ENCODE measurements at places on chromosomes 12 and 14.

- DNase-seq, result no peak
Observed at GRCh38 chr12:46332260-46332659, 40.3 kb downstream of the SLC38A2 start.

- no peak for DNase-seq
Observed at GRCh38 chr14:67586369-67586768, 13.7 kb downstream of the PIGH start.

GRCh38 chr12:23781118-23781517, 168.4 kb downstream of the SOX5 start:
- no peak for DNase-seq

DNA sequence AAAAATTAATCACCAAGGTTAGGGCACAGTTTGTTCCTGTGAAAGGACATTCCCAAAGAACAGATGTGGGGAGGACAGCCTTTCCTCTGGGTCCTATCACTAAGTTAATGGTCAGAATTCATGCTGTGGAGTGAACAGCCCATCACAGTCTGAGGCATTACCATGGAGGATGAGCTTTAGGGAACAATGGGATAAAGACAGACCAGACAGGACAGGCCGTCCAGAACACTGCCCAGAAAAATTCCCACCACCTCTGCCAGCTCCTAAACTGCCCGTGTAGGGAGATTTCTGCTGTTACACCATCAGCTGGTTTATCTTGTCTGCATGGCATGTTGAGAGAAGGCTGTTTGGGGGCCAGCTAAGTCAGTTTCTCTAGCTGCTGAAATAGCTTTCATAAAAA, 49.6 kb upstream of the IFNG-AS1 start:
- DNase-seq, result no peak

DNA sequence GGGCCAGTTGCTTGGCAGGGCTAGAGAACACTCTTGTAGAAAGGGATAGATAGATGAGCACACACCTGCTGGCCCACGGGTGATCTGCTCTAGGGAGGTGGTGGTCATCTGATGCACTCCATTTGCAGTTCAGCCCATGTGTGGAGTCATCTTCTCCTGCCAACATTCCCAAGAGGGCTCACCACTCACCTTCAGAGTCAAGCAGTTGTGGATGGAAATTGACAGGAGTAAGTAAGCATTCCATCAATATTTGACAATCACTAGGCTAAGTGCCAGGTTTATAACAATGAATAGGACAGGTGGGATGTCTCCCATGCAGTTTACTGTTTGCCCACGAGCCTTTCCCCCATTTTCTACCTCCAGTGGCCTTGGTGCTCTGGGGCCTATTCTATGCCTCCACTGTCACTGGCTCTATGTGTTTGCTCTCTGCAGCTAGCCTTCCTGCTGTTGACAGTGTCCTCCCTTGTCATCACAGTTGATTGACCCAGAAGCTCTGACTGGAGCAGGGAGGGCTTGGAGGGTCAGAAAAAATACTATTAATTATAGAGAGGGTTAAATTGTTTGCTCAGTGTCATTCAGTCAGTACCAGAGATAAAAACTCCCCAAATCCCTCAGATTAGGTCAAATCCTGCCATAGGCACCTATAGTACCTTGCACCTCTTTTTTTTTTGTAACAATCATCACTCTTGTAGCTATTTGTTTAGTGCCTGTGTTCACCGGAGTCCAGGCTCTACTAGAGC, 134.6 kb upstream of the PZP start:
- DNase-seq, result no peak

DNA sequence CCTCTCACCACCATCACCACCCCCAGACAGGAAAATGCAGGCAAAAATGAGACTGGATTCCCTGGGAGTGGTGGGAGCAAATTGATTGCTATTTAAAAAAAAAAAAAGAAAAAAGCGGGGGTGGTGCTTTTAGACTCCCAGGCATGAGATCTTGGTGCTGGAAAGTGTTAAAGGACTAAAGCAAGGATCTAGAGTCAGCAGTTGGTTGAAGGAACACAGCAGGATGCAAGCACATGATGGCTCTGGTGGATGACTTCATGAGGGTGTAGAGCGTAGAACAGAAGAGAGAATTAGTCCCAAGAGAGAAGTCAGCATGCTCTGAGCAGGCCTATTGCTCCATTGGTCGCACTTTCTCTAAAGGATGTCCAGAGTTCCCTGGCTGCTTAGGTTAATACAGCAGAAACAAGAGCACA, 183.8 kb upstream of the HMGA2 start:
- no peak for DNase-seq

GRCh38 chr12:2673966-2674810, 120.6 kb upstream of the FKBP4 start:
- no peak for DNase-seq

DNA sequence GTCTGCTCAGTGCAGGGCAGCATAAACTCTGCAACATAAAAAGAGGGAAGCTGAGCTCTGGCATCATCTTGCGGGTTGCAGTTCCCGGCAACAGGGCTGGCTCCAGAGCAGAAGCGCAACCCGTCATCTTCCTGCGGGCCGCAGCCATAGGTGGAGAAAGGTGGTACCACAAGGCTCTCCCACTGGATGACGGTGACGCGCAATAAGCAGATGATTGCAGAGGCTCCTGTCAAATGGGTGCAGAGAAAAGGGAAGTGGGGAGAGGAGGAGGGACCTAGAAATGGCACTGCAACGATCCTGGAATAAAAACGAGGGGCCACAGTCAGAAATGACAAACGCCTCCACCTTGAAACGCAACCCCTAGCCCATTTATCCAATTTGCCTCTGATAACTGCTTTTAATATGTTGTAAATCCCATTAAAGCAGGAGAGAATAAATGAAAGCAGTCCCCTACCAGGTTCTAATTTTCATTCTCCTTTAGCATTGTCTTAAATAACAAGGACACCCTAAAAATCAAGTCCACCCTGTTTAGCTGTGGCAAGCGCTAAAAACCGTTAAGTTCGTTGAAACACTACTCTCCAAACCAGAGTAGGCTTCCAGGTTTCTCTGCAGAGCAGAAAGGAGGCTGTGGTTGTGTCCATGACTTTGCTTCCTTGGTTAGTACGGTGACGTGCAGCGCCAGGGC, 30.9 kb upstream of the TUBA1C start:
- peak; percentile 22 for DNase-seq

DNA sequence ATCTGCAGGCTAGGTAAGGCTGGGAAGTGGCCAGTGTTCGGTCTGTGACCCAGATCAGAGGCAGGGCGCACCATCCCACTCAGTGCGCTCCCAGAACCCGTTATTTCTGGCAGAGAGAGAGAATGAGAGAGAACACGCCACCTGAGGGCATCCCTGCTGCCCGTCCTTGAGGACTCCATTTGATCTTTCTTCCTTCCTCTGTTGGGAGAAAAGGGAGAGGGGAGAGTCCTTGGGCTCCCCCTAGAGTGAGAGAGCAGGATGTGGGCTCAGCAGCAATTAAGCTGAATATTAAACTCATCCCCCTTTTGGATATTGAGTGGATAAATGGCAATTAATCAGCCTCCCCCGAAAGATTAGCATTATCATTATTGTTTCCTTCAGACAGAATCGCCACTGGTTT, 70.6 kb downstream of the IFT43 start:
- DNase-seq, result no peak

GRCh38 chr12:77893918-77894317, 63.2 kb downstream of the NAV3 start:
- DNase-seq, result no peak

DNA sequence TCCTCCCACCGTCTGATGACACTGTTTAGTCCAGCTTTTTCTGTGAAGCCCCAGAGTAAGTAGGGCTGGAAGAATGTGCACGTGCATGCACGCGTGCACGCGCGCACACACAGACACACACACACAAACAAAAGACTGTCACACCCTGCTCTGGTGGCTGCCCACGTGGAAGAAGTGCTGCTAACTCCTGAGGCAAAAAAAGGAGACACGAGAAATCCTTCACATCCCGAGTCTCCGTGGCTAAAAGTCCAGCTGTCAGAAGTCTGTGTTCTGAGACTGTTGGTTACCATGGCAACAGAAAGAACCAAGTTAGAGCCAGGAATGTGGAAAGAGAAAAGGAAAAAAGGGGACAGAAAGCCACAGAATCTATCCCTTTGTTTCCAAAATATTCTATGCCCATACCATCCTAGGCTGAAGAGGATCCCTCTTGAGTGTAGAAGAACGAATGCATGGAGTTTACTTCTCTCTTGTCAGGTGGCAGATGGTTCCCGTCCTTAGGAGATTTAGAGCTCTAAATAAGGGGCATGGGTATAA, 1.6 kb upstream of the C12orf71 start:
- DNase-seq, result no peak

DNA sequence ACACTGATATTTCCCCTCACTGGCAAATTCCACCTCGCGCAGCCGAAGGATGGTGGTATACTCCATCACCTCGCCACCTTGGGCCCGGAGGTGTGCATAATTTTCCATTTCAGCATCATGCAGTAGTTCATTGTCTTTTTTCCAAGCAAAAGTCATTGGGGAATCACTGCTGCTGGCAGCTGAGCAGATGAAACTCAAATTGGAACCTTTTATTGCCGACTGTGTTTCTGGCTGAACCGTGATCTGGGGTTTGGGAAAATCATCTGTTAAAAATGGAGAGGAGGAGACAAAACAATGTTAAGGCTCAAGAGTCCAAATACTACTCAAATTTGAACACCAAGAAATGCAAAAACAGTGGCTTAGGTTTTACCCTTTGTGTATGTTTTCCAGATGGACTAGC, 39.7 kb downstream of the LRIG3 start:
- no peak for DNase-seq

- peak; percentile 22 for DNase-seq
Observed at GRCh38 chr14:35818346-35819115, 7.6 kb upstream of the BRMS1L start.

DNA sequence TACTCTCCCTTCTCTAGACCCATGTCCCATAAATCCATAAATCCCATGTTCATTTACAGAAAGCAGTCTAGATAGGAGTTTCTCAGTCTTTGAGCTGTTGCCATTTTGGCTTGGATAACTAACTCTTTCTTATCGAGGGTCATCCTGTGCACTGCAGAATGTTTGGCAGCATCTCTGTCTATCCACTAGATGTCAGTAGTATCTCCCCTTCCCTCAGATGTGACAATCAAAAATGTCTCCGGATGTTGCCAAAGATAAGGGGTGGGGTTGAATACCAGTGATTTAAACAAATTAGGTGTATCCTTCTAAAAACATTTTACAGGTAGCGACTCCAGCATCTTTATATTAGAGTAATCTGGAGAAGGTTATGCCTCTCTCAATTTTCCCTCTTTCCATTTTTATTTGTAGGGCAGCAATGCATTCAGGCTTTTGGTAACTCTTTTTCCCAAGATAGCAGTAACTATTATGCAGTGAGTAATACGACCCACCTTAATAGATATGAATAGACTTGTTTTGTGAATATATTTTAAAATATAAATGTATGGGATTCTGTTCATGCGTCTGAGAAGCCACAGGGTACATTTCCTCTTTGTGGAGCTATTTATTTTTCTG, 100.7 kb downstream of the LRRK2 start:
- DNase-seq, result no peak

DNA sequence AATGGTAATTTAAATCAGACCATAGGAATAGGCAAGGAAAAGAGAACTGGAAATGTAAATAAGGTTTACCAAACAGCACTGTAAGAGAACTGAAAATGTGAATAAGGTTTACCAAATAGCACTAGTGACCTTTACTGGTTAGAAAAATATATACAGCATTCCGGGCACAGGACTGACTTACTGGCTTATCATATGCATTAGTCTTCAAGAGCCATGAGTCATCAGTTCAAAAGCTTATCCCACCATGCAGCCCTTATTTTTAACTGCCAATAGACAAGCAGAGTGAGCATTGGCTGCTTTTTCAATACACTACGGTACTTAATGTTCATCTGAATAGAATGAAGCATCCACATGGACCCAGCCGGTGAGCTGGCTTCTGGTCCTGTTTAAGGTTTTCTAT, 13.0 kb upstream of the NELL2 start:
- no peak for DNase-seq

DNA sequence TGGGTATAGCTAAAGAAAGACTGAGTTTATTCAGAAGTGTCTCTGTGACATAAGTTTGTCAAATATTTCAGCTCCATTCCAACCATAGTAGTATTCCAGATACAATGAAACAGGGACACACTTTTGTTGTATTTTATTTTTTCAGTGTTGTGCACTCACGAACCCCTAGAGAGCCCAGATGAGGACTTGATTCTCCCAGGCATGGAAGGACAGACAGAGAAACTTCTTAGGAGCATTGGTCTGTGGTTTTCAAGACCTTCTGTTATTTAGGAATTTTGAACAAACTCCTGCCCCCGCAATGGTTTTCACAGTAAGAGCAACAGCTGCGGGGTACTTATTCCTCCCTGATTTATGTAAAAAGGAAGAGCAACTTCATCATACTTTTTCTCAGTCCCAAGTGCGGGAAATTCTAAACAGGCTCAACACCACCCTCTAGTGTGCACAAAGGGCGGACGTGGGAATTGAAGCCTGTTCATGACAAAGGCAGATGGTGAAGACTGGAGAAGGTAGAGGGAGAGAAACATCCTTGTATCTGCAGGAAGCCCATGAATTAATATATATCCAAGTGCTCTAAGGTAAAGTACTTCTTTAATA, 147.6 kb downstream of the PAH start:
- DNase-seq, result no peak

DNA sequence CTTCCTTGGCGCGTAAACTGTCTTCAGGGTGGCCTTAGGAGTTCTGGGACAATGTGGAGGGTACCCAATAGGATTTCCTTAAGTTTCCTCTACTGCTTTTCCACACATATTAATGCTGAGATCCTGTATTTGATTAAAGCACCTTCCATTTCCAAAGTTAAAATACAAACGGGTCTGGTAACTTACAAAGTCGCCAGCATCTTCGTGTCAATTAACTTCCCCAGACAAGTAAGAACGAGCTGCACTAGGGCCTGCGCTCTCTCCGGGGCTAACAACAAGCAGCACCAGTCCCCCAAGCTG, 130.9 kb downstream of the NDUFA12 start:
- no peak for DNase-seq

- DNase-seq, result peak; percentile 4
Observed at GRCh38 chr12:8154526-8154925, 2.3 kb upstream of the ZNF705A start.

DNA sequence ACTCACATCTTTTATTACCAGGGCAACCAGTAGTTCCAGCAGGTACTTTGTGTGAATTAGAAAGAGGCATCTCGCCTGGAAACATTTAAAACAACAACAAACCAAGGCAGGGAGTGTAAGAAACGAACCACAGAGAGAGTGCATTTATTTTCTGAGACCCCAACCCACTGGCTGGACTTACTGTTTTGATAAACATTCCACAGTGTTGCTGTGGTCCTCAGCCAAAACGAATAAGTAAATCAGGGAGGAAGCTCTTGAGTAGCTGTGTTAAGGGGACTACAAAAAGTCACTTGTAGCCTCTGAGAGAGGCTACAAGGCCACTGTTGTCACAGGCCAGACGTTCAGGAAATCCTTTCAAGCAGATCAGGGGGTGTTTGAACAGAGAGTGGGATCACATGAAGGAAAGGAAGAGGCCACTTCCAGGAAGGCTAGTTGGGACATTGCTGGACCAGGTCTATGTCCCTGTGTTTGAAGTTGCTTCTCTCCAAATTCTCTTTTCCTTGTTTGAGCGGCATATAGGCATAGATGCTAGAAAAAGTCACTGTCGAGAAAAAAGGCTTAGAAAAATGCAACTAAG, 33.8 kb downstream of the DMAC2L start:
- no peak for DNase-seq
